ENCODE measurements at places on chromosomes 12 and 14.

DNA sequence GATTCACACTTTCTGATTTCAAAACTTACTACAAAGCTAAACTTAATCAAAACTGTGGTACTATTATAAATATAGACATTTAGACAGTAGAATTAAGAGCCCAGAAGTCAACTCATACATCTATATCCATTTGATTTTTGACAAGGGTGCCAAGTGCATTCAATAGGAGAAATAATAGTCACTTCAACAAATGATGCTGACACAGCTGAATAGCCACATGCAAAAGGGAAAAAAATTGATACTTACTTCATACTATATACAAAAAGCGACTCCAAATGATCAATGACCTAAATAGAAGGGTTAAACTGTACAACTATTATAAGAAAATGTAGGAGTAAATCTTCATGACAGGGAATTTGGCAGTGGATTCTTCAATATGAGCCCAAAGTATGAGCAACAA, 40.7 kb upstream of the SYT10 start:
- DNase-seq = no peak

DNA sequence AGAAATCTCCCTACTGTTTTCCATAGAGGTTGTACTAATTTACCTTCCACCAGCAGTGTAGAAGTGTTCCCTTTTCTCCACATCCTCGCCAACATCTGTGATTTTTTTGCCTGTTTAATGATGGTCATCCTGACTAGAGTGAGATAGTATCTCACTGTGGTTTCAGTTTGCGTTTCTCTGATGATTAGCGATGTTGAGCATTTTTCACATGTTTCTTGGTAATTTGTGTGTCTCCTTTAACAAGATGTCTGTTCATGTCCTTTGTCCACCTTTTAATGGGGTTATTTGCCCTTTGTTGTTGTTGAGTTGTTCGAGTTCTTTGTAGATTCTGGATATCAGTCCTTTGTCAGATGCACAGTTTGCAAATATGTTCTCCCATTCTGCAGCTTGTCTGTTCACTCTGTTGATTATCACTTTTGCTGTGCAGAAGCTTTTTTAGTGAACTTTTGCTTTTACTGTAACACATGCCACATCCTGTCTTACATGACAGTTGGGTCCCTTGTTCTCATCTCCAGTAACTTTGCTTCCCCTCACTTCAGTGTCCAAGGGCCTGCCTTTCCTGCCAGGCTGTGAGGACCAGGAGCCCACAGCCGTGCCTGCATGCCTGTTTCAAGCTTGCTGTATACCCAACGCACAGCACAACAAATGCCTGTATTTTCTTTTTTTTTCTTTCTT, 64.9 kb downstream of the SPRING1 start:
- no peak for DNase-seq

- DNase-seq = no peak
Measured at GRCh38 chr14:36424478-36425102, 95.4 kb downstream of the NKX2-1 start.

GRCh38 chr12:87687362-87687761, 341.8 kb downstream of the C12orf50 start:
- no peak for DNase-seq

- DNase-seq = no peak
Measured at GRCh38 chr14:93375673-93376156, 28.7 kb downstream of the COX8C start.

DNA sequence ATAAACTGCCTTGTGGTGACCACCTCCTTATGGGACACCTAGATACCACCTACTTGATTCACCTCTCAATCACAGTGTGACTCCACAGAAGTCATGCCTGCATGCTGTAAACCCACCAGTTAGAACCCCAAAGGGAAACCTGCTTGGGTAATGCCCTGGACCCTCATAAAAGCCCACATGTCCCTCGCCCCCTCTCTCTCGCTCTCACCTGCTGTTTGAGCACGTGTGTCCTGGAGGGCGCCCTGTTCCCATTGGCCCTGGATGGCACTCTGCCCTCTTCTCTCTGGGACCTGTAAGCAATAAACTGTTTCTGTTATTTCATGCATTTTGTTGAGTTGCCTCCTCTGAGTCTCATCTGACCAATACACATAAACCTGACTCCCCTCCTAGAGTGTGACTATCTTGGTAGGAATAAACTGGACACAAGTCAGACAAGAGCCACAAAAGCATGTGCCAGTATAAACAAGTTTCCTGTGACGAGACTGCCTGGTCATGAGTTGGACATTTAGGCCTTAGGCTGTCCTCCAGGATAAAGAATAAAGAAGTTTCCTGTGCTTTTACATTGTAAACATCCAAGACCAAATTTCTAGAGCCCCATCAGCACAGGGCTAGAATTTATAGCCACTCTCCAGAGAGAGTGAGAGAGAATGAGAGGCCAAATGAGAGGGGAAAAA, 8.6 kb downstream of the IFI27L2 start:
- DNase-seq = no peak

GRCh38 chr14:90521930-90522483, 125.2 kb downstream of the CALM1 start:
- DNase-seq = no peak

GRCh38 chr14:58992935-58993334, 195.5 kb upstream of the DAAM1 start:
- DNase-seq = no peak

- no peak for DNase-seq
Measured at GRCh38 chr12:104250366-104251125, 35.0 kb downstream of the TXNRD1 start.

DNA sequence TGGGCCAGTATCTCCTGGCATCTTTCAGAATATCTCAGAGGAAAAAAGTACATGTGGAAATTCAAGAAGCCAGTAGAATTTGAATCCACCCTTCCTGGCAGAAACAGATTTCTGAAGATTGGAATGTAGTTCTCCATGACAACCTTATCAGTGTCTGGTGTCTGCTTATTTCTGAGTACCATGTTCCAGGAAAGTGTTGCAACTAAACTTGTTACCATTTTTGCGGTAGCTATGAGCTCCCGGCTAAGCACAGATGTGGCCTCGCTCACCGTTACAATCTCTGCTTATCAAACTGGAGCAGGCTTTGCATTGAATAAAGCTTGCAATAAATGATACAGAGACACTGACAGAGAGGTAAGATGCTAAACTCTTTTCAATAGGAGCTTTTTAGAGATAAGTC, 13.0 kb upstream of the ITPR2 start:
- no peak for DNase-seq

DNA sequence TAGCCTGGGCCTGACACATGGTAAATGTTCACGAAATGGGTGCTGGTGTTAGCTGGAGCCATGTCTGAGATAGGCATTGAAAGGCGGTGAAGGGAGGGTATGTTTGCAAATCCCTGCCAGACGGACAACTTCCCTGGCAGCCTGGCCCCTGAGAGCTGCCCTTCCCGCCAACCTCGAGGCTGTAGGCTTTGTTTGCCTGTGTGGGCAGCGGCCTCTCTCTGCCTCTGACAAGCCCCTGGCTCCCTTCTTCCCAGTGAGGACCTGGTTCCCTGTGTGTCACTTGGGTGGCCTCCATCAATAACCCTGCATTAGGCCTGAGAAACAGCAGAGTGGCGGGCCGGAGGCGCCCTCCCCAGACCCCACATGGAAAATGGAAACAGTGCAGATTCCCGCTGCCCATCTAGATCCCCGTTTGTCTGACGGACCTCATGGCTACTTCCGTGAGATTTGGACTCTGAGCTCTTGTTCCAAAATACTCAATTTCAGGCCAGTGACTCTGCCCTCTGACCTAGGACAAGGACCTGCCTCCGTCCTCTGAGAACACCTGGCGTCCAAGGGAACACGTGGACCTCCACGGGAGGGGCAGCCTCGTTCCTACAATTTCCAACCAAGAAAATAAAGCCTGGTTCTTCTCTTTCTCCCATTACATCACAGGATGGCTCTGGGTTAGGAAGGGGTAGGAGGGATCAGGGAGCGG, 325.5 kb downstream of the DPF3 start:
- no peak for DNase-seq

DNA sequence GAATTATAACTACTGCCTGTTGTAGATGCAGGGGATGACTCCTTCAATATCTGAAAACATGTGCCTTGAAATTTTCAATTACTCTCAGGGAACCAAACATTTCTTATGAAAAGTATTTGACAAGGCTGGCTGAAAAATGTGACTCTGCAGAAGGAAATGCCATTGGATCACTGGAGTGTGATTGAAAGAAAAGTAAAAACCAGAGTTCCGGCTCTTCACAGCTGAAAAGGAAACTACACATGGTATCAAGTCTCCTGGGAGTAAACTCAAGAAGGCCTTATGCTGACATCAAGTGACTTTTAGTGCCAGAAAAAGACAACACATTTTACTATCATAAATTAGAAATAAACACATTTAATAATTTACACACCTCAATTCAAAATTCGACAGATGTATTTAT, 693.0 kb downstream of the LRFN5 start:
- no peak for DNase-seq

- DNase-seq = no peak
Measured at GRCh38 chr12:12521044-12521485, 41.6 kb downstream of the DUSP16 start.

DNA sequence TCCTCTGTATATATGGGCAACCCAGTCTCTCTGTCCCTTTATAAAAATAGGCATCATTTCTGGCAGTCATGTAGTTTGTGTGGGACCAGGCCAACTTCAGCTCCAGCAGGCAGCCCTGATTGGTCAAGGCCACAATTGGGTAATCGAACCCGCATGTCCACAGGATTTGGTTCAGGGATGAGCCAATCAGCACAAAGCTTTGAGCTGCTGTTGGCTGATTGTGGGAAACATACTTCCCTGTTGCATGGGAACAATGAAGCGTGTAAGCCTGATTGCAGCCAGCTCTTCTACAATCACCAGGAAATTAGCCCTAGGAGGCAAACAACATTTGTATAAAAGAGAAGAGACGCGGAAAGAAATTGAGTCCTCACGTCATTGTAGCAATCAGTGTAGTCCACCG, 328.6 kb downstream of the PCNX1 start:
- DNase-seq = no peak

- no peak for DNase-seq
Measured at GRCh38 chr14:62616668-62617067, 428.6 kb downstream of the KCNH5 start.

GRCh38 chr12:132133952-132134652, 10.0 kb downstream of the DDX51 start:
- no peak for DNase-seq

DNA sequence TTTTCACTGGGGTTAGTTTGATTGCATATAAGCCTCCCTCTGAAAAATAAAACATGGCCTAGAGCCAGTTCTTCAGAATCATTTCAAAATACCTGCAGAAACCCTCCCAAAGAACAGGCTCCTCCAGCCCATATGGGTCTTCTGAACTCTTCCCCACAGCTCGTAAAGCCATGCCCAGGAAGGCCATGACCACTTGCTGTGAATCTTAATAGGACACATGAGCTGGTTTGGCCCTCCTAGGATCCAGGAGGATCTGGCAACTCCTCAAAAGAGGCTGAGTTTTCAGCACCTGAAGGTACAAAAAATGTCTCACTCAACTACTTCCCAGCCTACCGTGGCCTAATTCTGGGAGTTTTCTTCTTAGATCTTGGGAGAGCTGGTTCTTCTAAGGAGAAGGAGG, 2.4 kb downstream of the MYBPC1 start:
- DNase-seq = no peak

DNA sequence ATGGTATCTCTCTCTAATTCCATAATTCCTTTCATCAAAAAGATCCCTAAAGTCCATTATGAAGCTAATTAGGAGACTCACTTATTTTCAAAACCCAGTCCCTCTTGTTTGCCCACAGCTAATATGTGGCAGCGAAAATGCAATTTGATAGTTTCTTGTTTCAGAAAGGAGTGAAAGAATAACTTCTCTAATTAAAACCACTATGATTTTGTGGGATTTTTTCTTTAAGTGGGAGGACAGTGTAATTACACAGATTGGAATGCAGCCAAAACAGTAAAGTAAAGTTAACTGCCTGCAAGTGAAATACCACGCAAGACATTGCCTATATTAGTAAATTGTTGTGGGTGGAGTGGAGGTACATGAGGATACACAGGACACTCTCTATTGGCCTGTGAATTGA, 50.0 kb downstream of the PTPRO start:
- DNase-seq = no peak

DNA sequence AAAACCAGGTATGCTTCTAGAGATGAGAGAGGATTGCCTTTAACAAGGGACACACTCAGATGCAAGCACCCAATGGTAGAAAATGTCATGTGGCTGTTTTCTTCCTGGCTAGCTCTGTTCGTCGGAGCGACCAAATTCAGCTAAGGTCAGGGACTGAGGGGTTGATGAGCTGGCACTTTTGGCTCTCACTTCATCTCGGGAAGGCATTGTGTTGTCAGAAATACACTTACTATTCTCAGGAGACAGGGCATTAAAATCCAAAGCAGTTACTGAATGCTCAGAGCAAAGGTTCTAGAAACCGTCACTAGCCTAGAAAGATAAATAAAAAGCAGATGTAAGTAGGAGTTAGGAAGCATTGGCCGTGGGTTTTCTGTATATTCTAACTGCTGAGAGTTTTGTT, 275.7 kb upstream of the SSTR1 start:
- DNase-seq = no peak

Measured in activated CD4-positive, alpha-beta T cell treated with anti-CD3 and anti-CD28 coated beads, Interleukin-2, amount 50 U/mL, for 48 hours (primary cell).